ENCODE measurements at places on chromosomes 3 and 15. TPM values are rescaled to one million over a fixed set of nuclear protein-coding genes. Genes with fewer than 3 reads are reported as not detected.

The CA12 gene
- total RNA-seq = 158 TPM

The GOLGA8S gene
- 0.15 TPM for total RNA-seq

The GALNT15 gene
- total RNA-seq = 0.03 TPM

The P2RY12 gene
- not detected for total RNA-seq

The BSN gene
- total RNA-seq = 0.13 TPM

The AQP9 gene
- total RNA-seq = not detected

The EPHA6 gene
- total RNA-seq = 0.09 TPM

The GNB4 gene
- 8.7 TPM for total RNA-seq

The PRSS50 gene
- total RNA-seq = not detected

The MEX3B gene
- 4.3 TPM for total RNA-seq

The CHP1 gene
- 47.5 TPM for total RNA-seq

The SLC38A3 gene
- 0.01 TPM for total RNA-seq

The TBL1XR1 gene
- total RNA-seq = 18.3 TPM

The UBE2E2 gene
- total RNA-seq = 34.4 TPM

The ZNF660 gene
- not detected for total RNA-seq

The CCR3 gene
- not detected for total RNA-seq

The GOLGA8N gene
- 0.96 TPM for total RNA-seq

The SCAPER gene
- 3.0 TPM for total RNA-seq

The MYO5A gene
- 31.4 TPM for total RNA-seq

The DAPK2 gene
- total RNA-seq = 2.4 TPM

The GRAMD2A gene
- total RNA-seq = not detected

The PTX3 gene
- 0.81 TPM for total RNA-seq

The SH2D7 gene
- total RNA-seq = not detected

The SPINK8 gene
- not detected for total RNA-seq

The DLG1 gene
- 17.7 TPM for total RNA-seq

The RETNLB gene
- total RNA-seq = not detected

The PLA2G4E gene
- total RNA-seq = not detected

The RBSN gene
- 9.7 TPM for total RNA-seq

The ADCY5 gene
- 0.38 TPM for total RNA-seq

The BNC1 gene
- total RNA-seq = 0.52 TPM

The PP2D1 gene
- total RNA-seq = not detected

The OR5K1 gene
- total RNA-seq = not detected

The COL6A6 gene
- total RNA-seq = not detected

The PIF1 gene
- total RNA-seq = 16.2 TPM

The KLF15 gene
- total RNA-seq = 0.12 TPM

The MAGEF1 gene
- total RNA-seq = 28.7 TPM

The ZKSCAN7 gene
- total RNA-seq = not detected

The DCUN1D1 gene
- total RNA-seq = 20.2 TPM

The LEO1 gene
- 51.6 TPM for total RNA-seq

The CPLX3 gene
- total RNA-seq = not detected

All from A549 treated with CpdA at 1 μM for 4 hours (cell line).